Iris pigment epithelial cell (primary cell): ENCODE measurements at places on chromosomes 5 and 9.

- peak; percentile 37 for DNase-seq
These were observed 285.4 kb downstream of the TMEM232 start for GRCh38 chr5:110441035-110441434.

DNA sequence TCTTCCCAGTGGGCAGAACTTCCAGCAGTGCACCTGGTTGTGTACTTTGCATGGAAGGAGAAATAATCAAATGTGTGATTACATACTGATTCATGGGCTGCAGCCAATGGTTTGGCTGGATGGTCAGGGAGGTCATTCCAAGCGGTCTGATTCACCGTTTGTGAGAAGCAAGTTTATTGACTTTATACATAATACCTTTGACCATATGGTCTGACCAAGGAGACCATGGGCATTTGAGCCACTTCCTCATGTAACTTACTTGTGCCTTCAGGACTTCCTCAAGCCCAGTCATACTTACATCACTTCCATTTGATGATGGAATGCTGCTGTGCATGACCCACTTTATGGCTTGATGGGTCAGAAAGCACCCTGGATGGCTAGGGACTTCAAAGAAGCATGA, 41.1 kb downstream of the DAP start:
- peak; percentile 88 for DNase-seq

DNA sequence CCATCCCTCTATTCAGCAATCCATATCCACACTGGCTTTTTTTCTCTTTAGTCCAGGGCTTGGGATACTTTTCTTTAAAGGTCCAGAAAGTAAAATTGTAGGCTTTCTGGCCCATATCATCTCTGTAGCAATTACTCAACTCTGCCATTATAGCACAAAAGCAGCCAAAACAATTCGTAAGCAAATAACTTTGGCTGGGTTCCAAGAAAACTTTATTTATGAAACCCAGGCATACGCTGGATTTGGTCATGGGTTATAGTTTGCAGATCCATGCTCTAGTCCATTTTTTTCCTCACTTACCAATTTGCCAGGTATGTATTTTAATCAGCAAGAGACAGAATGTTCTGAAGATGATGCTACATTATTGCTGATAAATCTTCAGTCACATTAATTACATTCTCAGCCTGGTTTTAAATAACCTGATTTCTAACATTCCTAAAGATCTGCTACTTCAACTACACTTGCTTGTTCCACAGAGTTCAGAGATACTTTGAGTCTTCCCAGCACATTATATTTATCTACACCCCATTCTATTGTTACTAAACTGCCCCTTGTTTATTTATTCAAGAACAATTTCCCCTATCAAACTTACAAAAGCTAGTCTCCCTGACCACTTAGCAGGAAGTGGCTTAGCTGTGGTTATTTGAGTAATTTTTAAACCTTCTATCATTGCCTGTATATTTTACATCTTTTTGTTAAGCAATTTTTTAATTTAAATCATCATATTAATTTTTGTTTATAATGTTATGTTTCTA, 161.0 kb downstream of the ISL1 start:
- peak; percentile 0 for DNase-seq

DNA sequence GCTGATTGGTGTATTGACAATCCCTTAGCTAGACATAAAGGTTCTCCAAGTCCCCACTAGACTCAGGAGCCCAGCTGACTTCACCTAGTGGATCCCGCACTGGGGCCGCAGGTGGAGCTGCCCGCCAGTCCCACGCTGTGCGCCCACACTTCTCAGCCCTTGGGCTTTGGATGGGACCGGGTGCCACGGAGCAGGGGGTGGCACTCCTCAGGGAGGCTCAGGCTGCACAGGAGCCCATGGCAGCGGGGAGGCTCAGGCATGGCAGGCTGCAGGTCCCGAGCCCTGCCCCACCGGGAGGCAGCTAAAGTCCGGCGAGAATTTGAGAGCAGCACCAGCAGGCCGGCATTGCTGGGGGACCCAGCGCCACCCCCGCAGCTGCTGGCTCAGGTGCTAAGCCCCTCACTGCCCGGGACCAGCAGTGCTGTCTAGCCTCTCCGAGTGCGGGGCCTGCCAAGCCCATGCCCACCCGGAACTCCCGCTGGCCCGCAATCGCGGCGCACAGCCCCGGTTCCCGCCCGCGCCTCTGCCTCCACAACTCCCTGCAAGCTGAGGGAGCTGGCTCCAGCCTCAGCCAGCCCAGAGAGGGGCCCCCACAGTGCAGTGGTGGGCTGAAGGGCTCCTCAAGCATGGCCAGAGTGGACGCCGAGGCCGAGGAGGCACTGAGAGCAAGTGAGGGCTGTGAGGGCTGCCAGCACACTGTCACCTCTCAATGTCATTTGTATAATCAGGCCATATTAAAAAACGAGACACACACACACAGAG, 437.2 kb downstream of the CSNK1G3 start:
- DNase-seq: no peak

DNA sequence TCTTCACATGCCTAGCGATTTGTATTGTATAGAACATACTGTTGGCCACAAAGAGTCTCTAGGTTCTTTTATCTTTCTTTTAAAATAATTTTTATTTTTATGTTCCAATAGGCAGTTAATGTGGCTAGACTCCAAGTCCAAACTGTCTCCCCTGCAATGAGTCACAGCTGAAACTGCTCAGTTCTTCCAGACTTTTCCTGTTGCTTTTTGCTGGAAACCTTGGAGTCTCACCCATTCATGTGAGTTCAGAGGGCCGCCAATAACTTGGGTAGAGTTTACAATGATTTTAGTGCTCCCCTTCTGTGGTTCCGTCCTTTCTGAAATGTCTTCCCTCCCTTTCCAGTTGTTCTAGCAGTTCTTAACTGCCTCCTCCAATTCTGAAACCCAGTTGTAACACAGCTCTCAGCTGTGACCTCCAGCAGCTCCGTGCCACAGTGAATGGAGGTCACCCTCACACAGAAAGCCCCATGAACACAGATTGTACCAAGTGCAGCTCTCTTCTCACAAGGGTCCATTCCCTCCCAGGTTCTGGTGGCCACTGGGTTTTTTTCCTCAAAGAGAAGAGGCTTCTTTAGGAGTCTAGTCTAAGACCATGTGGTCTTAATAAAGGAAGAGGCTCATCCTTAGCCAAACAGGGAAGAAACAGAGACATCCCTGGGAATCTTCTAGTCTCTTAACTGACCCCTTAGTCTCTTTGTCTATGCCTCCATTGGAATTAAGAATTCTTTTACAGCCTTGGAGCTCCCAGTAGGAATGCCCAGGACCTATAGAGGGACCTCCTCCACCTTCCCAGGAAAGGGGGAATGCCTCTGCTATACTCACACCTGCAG, 198.5 kb downstream of the SPOCK1 start:
- DNase-seq: peak; percentile 52

- DNase-seq: peak; percentile 93
These were observed 37.6 kb upstream of the ORM1 start for GRCh38 chr9:114285166-114285867.

GRCh38 chr9:109914280-109915027, 134.5 kb downstream of the PALM2AKAP2 start:
- DNase-seq: peak; percentile 95

DNA sequence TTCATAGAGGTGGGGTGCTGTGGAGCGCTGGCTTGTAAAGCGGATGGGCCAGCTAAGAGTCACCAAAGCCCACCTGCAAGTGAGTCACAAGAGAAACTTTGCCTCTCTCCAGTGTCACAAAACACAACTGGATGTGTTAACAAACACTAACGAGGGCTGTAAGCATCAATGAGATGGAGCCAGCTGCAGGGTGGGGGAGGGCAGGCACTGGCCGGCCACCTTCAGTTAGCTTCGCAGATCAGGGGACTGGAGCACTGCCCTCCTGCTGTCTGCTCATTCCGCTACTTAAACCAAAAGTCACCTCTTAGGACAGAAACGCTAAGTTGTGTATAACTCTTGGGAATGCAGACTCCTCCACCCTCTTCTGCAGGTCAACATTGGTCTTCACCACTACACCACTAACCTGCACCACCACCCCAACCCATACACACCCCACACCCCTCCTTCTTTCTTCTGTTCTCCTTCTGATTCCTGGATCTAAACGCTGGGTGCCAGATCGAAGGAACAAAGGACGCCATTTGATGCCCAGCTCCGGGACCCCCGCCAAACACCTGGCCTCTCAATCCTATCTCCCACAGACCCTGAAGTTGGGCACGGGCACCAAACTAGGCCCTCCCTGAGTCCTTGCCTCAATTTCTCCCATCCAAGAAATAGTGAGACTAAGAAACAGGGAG, 2.1 kb downstream of the ARSI start:
- DNase-seq: no peak

- no peak for DNase-seq
These were observed 206.4 kb downstream of the PTTG1 start for GRCh38 chr5:160627921-160628618.

- DNase-seq: no peak
These were observed 42.1 kb downstream of the TIMD4 start for GRCh38 chr5:156920861-156921431.

- DNase-seq: peak; percentile 53
These were observed 6.1 kb upstream of the PRR16 start for GRCh38 chr5:120457839-120458507.
